ENCODE measurements at places on chromosomes 2 and 18.

- DNase-seq: no peak
Measured at GRCh38 chr2:217182926-217183325, 323.1 kb upstream of the TNP1 start.

DNA sequence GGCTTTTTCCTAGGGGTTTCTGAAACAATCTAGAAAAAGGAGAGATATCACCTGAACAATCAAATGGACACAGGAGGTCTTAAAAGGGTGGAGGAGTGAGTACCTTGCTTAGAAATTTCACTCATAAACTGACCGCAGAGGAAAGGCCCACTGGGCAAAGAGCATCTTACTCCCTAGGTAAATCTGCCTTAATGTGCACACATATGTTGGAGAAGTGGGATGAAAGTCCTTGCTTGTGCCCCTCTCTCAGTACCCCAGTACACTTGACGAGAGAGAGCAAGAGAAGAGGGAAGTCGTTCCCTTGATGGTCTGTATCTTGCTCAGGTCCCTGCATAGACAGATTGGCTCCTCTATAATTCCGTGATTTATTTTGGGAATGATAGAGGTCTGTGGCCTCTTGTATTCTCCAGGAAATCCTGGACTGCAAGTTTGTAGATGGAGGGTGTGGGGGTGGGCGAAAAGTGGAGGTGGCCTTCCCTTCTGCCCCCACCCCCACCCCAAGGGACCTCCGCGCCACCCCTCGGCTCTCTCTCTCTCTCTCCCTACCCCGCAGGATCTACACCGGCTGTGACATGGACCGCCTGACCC is 6.8 kb downstream of the TBR1 start:
- DNase-seq: no peak

DNA sequence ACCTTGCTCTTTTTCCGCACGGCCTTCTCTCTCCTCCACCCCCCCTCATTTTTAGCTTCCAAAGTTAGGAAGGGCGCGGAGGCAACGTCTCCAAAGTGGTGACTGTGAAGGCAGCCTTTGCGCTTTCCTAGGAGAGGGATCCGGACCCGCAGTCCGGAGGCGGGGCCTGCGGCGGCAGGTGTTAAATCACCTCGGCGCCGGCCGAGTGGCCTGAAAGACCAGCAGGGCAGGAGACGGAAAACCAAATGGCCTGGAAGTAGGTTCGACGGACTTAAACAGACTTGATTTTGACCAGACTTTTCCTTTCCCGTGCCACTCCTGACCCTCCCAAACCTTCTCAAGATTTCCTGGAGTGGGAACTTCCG is 615 bp downstream of the GORASP2 start:
- DNase-seq: no peak

GRCh38 chr2:55090702-55091101 is 40.5 kb upstream of the RTN4 start:
- no peak for DNase-seq

- DNase-seq: no peak
Measured at GRCh38 chr2:75523313-75524275, 37.1 kb downstream of the EVA1A start.

Measured in stimulated activated CD4-positive, alpha-beta T cell treated with anti-CD3 and anti-CD28 coated beads, Interleukin-1b, Interleukin-23, amount 100 ng/mL, for 1 hour (primary cell).